ENCODE measurements at places on chromosomes 4 and X. TPM values are rescaled to one million over a fixed set of nuclear protein-coding genes. Genes with fewer than 3 reads are reported as not detected.

DNA sequence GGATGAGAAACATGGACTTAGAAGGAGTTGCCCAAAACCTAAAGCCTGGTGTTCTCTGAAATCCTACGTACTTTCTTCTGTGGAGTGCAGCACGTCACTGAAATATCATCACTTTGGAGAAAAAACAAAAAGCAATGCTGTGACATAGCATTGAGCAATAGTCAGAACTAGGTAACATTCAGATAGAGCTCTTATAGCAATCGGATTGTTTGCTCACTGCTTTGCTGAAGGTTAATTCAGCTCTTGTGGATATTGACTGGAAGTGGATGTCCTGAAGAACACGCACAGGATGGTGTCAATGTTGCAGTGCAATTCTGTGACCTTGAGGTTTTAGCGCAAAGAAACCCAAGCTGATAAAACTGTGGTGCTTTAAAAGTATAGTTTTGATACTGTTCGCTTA lies 114.2 kb upstream of the GRXCR1 start:
- DNase-seq = no peak

- no peak for DNase-seq
These were observed 52.7 kb upstream of the ZCCHC13 start for GRCh38 chrX:74251006-74251930.

- DNase-seq = no peak
These were observed 370.3 kb upstream of the FGF16 start for GRCh38 chrX:77076896-77077295.

DNA sequence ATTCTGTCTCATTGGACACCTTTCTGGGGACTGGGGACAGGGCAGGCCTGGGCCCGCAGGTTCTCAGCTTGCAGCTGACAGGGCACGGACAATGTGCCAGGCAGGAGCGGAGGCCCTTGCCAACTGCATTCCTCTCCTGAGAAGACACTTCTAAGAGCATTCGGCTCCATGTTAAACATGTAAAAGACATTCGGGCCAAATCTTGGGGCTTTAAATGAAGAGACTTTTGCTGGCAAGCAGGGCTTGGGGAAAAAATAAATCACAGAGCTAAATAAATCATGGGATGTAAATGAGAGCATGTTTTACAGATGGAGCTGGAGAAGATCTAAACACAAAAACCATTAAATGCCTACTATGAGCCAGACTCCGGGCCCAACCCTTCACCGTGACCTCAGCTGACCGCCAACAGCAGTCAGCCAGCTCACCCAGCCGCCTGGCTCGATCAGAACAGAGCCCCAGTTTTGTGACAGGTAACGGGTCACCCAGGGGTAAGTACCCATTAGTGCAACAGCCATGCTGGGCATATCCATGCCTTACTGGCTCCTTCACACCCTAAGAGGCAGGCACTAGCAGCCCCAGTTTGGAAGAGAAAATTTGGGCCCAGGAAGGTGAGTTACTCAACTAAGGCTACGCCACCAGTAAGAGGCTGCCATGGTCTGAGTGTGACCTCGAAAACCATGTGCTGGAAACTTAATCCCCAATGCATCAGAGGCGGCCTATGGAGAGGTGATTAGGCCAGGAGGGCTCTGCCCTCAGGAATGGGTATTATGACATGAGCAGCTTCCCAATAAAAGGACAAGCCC lies 14.7 kb downstream of the WDR1 start:
- no peak for DNase-seq

GRCh38 chr4:126341927-126342326 lies 1027.2 kb downstream of the FAT4 start:
- DNase-seq = no peak

DNA sequence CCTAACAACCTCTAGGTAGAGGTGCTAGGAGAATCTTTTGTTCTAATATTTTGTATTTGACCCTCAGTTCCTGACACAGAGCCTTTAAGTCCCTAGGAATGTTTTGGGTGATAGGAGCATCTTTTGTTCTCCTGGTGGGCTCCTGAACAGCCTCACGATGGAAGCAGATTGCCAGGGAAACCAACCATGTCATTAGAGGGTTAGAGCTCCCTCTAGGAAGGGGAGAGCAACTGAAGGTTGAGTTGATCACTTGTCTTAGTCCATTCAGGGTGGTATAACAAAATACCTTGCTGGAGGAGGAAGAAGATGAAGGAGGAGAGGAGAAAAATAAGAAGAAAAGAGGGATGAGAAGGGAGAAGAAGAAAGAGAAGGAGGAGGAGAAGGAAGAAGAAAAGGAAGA lies 9.2 kb downstream of the VCX start:
- DNase-seq = no peak

- DNase-seq = no peak
These were observed 5.9 kb upstream of the GPKOW start for GRCh38 chrX:49129427-49129826.

GRCh38 chrX:33001107-33001506 lies 210.2 kb downstream of the DMD start:
- DNase-seq = no peak

DNA sequence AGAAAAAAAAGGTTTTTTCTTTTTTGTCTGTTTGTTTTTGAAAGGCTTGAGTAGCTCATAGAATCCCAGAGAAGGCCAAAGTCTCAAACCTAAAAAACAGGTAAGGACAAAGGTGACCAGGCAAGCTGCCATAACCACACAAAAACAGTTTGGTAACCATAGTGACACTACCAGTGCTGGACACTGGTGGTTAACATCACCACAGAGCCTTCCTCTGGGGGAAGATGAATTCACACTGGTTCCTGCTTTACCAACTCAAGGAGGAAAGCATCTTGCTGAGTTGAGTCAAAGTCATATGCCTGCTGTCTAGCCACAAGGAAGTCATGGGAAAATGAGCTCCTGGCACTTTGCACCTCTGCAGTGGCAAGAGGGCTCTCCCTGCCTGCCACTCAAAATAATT lies 32.5 kb downstream of the IDS start:
- DNase-seq = no peak

GRCh38 chr4:8297691-8298485 lies 28.3 kb downstream of the HTRA3 start:
- no peak for DNase-seq

DNA sequence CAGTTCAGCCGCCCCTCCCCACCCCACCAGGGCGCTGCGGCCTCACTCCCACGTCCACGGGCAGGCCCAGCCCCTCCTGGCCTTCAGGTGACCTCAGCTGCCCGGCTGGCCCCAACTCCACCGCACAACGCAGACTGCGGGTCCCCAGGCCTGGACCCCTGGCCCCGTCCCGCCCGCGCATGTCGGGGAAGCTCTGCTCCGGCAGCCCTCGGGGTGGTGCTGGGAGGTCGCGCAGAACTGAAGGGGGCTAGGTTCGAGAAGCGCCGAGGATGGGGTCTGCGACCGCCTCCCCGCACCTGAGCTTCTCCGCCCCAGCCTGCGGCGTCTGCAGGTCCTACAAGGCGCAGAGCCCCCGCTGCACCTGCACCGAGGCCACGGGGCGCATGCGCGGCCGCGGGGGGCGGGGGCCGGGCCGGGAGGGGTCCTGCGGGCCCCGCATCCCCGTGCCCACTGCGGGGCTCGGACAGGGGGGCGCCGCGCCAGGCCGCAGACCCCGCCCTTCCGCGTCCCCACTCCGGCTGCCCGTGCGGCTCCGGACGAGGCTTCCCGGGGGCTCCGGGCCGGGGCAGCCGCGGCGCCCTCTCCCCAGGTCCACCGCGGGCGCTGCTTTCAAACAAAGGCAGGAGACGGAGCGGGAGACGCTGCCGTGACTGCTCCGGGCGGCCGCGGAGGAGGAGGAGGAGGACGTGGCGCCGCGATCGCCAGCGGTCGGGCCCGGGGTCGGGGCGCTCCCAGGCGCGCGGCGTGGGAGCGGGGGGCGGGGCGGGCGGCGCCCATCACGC lies 672 bp upstream of the NAT8L start:
- DNase-seq = no peak

DNA sequence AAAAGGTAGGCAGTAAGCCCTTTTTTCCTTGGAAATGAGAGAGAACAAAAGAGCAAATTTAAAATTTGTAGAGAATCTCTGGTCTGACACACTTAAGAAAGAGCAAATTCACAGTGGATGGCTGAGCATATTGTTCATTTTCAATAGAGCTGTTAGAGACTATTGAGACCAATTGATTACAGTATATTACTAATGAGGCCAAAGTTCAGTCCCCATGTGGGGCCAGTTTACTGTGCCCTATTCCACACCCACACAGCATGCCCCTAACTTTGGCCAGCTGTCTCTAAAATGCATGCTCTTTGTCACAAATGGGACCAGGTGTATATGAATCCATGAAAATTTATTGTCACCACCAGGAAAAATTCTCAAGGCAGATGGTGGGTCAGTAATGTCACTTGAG lies 470.5 kb downstream of the PCDH7 start:
- no peak for DNase-seq

DNA sequence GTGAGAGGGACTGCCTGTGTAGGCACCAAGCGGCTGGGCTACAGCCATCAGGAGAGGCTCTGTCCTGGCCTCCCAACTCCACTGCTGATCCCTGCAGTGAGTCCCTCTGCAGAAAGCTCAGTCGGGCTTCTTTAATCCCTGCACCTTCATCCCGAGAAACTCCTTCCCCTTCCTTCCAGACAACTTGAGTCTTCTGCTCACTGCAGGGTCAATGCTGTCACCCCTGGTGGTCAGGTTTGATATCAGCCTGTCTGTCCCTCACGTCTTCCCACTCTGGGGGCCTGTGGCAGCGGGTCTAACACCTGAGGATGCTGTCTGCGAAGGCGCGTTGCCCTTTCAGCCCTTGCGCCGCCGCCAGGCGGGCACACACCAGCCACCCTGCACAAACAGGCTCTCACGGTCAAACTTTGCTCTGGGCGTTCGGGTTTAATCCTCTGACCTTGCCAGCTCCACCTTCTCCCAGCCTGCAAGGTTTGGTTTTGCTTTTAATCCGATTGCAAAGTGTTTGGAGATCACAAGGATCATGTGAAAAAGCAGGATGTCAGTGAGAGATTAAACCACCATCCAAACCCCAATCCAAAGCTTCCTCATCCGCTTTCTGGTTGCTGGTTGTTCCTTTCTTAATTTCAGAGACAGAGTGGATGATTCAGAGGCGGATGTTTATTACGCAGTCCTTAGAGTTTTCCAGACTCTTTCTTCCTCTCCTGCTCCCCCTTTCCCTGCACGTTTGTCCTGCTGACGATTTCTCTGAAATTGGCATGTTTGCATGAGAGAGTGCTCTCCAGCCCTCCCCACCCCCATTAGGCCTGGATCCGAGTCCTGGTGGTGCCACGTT lies 74.8 kb upstream of the SLC34A2 start:
- DNase-seq = no peak

DNA sequence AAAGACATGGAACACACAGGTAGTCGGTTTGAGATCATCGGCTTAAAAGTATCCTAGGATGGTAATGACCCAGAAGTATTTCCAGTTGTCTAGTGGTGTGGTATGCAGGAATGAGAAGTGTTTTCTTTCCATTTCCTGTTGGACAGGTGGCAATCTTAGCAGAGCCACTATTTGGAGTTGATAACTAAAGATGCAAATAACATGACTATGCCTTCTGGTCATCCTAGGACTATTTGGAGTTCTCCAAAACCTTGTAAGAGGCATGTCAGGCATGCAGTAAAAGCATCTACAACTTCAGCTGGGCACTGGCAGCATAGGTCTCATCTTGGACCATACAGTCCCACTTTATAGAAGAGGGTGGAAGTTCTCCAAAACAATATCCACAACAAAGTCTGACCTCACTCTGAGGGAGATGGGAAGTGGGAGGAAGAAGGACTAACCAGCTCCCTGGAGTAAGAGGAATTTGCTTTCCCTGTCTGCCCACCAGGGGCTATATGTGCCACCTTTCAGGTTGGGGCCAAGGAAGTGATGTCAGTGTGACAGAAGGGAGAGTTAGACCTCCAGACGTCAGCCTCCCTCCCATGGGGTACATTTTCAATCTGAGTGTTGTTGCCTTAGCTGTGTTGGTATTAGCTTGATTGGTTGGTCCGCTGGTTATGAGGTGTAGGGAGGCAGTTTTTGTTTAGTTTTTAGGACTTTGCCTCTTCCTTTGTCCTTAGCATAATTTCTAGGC lies 101.2 kb upstream of the MYOZ2 start:
- no peak for DNase-seq

DNA sequence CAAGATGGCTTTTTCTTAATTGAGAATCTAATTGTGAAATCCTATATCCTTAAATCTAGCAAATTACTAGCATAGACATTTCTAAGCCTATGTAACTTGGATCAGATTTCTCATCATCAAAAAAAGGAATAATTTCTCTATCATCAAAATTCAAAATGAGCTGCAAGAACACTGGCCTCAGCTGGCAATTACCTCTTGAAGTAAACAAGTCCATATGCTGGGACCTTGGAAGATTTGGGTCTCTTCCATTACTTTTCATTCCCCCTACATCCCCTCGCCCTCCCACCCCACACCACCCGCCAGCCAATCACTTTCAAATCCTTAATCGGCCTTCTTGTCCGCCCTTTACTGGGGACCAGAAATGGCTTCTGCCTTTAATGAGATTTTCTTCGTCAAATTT lies 23.3 kb upstream of the MBTPS2 start:
- no peak for DNase-seq

DNA sequence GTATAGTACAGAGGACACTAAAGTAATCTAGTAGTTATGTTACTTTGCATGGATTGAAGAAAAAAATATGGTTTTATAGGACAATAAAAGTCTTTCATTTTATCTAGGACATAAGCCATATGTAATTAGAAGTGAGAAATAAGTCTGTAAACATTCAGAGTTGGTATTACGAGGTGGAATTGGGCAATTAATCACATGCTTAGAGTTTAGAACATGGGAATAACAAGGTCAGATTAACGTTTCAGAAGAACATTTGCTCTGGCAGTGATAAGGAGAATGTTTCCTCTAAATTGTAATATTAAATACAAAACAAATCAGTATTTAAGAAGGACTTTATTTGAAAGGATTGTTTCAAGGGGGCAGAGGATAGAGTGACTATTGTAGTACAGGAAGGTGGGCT lies 15.6 kb upstream of the SULT1E1 start:
- no peak for DNase-seq

DNA sequence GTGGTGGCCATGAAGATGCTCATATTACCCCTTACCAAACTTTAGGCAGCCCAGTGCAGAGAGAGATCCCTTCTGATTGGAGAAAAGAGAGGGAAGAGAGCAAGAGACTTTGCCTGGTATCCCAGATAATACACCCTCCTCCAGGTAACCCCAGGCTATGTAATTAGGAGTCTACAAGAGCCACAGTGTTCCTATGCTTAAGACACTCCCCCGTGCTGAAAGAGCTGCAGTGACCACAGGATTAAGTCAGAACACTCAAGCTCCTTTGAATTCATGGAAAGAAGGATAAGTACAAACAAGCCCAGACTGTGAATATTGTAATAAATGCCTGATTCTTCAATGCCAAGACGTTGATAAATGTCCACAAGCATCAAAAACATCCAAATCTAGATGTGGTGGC lies 41.4 kb downstream of the PABPC4L start:
- DNase-seq = no peak

SYP gene
- total RNA-seq = 1.5 TPM

SYNPO2 gene
- 4.1 TPM for total RNA-seq

POF1B gene
- not detected for total RNA-seq

GAGE1 gene
- total RNA-seq = not detected

SPATA18 gene
- 11.9 TPM for total RNA-seq

SSX2B gene
- total RNA-seq = not detected

UGT2B10 gene
- total RNA-seq = not detected

LONRF3 gene
- not detected for total RNA-seq

C4orf36 gene
- total RNA-seq = 0.51 TPM

ANOS1 gene
- 0.08 TPM for total RNA-seq

TBL1X gene
- total RNA-seq = 39.9 TPM

NXF3 gene
- total RNA-seq = not detected

TMSB15B gene
- total RNA-seq = 16.2 TPM

Measured in osteocyte (in vitro differentiated cells).